ENCODE measurements at places on chromosomes 7 and 10.

- no peak for DNase-seq
Measured at GRCh38 chr7:38760226-38760625, 129.1 kb upstream of the AMPH start.

DNA sequence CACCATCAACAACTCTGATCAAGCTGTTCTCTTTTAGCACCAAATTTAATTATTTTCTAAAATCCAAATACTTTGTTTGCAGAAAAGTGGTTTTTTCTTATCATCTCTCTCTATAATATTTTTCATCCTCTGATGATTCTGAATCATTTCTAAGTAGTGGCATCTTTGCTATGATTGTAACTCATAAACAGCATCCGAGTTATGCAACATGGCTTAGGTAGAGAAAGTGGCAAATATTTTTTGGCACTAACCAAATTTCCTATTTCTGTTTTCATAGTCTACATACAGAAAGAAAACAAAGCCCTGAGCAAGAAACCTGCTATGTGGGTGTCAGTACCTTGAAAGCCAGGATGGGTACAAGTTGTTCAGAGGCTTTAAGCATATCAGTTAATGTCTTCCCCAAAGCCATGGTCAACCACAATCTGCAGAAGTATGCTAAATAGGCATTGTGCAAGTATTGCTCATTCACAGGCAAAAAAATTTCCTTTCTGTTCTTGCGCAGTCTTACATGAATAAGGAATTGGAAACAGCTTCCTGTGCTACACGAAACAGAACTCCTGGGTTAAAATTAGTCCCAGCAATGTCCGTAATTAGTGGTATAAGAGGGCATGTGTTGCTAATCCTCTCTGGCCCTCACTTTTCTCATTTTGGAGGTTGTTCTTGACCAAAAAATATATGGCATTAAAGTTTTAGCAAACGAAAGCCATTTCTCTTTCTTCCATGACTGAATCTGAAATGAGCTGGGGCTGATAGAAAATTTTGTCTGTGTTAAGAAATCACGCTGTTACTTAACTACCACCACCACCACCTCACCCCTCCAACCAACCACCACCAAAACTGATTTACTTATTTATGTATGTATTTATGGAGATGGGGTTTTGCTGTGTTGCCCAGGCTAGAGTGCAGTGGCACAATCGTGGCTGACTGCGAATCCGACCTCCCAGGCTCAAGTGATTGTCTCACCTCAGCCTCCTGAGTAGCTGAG lies 325.6 kb upstream of the MAGI2 start:
- DNase-seq: no peak

DNA sequence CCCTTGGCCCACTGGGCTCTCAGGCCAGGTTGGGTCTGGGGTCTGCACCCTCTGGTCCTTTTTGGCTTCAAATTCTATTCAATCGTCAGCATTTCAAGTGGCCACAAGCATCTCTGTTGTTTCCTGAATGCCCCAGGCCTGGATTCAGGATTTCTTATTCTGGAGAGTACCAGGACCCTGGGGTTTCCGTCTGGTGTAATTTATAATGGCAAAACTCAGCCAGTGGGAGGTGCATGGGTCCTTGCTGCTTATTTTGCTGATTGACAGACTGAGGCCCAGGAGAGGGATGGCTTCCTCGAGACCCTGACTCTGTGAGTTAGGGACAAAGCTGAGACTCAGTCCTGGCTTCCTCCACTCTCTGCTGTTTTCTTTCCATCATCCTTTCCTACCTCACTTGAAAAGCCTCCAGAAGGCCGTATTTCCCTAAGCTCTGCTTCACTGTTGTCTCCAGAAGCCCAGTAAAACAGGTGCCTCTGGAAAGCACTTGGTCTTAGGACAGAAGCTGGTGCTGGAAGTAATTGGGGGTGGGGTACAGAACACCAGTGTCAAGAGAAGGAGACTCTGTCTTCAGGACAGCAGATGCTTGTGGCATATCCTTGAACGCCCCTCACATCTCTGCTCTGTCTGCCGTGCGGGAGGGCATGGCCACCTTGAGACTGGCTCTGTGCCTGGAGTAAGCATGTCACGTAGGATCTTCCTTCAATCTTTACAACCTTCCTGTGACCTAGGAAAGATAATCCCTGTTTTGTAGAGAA lies 39.4 kb upstream of the SH2D4B start:
- no peak for DNase-seq

DNA sequence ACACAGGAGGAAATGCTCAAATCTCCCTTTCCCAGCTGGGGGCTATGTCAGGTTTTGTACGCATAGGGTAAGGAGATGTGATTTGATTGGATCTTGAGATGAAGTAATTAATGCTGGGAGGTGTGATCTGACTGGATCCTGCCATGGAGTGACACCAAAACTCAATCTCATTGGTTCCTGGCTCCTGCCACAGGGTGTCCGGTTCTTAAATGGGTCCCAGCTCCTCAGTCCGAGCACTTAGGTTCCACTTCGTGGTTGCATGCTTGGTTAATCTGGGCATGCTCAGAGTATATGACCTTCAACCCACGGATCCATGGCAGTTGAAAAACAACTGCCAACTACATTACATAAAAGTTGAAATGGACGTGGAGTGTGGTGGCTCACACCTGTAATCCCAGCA lies 3.1 kb upstream of the ZNF12 start:
- DNase-seq: no peak

DNA sequence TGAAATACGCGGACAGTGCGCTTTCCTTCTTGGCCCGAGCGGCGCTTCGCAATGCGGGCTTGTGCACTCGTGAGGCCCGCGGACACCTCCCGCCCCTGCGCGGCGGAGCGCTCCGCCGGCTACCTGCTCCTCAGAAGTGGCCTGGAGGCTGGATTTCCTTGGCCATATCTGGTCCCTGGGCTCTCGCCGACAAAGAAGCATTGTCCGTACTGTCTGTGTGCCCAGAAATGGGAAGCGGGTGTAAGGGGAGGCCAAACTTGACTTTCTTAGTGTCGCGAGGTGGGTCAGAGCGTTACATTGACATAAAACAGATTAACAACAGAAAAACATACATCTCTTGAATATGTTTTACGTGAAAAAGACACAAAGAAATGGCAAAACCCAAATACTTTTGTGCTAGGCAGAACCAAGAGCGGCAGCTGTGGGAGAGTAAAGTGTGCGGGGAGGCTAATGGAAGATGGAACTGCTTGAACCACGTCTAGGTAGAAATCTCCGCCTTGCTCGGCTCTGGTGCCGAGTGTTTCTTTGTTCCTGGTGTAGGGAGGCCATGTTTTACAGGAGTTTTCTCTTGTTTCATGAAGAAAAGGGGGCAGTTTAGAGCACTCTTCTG lies 1.4 kb downstream of the LANCL2 start:
- DNase-seq: no peak

GRCh38 chr10:132960071-132960472 lies 17.7 kb upstream of the CFAP46 start:
- no peak for DNase-seq

DNA sequence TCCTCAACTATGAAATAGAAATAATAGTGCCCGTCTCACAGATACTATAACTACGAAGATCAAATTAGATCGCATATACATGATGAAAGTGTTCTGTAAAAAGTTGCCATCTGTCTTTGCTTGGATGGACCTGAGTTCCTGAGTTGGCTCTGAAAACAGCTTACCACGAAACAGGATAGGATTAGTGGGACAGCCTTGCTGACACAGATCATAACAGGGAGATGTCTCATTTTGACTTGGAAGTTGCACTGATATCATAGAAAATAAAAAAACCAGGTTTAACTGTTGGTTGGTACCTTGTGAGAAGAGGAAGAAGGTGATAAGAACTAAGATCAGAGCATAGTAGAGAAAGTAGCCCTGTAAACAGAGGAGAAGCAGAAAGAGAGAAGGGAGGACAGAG lies 79.3 kb upstream of the AGBL3 start:
- no peak for DNase-seq

DNA sequence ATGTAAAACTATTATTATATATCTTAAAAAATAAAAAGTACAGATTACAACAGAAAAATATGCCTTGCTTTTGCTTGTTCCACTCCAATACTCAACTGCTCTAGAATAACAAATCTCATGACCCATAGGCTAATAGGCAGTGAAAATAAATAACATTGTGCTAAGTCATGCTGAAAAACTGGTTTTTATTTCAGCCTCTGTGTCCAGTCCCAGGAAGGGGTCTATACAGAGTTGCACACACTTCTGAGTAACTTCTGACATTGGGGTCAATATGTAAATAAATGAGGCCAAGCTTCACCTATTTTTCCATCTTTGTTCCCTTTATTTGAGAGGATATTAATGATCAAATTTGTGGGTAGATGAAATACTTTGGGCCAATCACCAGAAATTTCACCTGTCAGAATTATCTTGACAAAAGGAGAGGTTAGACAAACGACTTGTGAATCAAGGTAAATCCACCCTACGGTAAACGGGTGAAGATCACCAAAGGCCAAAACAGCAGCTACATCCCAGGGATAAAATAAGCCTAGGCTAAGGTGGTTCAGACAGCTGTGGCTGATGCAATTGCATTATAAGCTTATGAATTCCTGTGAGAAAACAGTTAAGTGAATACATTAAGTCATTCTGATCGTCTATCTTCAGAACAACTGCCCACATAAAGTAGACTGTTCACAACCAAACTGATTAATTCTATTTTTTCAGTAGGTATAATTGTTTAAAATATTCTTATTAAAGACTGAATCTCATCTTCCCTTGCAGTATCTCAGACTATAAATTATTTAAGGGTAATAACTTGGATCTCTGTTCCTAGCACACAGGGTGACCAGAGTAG lies 87.5 kb downstream of the UBE2H start:
- DNase-seq: no peak

- no peak for DNase-seq
Measured at GRCh38 chr7:22008087-22008486, 62.4 kb upstream of the CDCA7L start.

Measured in substantia nigra (tissue), 51 donors.